ENCODE measurements at places on chromosomes 11 and 22.

GRCh38 chr22:49738006-49738405, 89.7 kb downstream of the BRD1 start:
- no peak for DNase-seq

DNA sequence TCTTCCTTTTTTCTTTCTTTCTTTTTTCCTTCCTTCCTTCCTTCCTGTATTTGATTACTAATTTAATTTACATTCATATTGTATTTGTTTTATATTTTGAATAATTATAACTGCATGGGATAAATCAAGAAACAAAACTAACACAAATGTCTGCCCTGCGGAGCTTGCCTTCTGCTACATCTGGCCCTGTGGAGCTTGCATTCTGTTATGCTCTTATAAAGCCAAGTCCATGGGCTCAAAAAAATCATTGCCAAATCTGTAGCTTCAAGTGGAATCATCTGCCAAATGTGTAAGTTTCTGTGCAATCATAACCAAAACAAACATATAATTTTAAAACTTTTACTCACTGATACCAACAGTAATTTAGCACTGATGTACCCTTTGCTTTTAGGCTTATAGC, 8.0 kb upstream of the OR52J3 start:
- no peak for DNase-seq

DNA sequence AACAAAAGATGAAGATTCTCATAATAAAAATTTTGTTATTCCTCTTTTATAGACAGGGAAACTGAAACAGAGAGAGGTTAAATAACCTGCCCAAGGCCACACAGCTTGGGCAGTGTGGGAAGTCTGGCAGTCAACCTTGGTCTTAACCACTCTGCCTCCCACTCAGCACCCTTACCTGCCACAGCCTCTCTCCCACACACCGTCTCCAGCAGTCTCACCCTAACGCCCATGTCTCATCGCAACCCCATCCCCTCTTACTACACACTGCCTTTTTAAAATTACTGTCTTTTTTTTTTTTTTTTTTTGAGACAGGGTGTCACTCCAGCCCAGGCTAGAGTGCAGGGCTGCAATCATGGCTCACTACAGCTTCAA, 25.0 kb downstream of the ARRB1 start:
- DNase-seq = no peak

DNA sequence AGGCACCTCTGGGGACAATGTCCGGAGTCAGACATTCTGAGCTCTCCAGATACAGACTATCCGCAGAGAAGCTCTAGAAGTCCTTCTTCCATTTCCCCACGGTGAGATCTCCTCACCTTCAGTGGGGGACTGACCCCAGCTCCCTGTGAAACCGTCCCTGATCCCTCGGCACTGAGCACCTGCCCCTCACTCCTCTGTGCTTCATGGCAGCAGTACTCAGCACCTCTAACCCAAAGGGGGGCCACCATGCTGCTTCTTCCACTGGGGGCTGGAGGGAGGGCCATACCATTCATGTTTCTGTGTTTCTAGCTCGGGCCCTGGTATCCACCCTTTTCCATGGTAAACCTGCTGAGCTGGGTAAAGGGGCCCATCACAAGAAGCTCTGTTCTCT, 321.7 kb downstream of the BRD1 start:
- DNase-seq = no peak

GRCh38 chr11:78691215-78691614, 116.6 kb upstream of the NARS2 start:
- no peak for DNase-seq

DNA sequence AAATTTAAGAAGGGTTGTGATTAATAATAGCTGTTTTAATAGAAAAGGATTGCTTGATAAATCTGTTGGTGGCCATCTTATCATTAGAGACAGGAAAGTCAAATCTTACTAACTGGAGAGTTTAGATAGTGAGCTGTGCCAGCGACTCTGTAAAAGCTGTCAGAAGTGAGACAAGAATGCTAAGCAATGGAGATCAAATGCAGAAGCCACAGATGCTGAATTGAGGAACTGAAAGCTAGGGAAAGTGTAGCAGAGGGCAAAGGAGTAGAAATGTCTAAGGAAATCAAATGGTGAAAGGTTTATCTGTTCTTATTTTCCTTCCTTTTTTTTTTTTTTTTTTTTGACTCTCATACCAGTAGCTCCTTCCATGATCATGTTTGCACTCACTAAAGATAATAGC, 13.7 kb downstream of the MS4A13 start:
- no peak for DNase-seq

GRCh38 chr22:32199341-32199740, 5.5 kb downstream of the RFPL2 start:
- no peak for DNase-seq

Measured in muscle of back (tissue), 13 donors.